Aorta (tissue), 5 donors: ENCODE measurements at places on chromosomes 7 and 10. TPM values are rescaled to one million over a fixed set of nuclear protein-coding genes. Genes with fewer than 3 reads are reported as not detected.
A peak's percentile ranks its signal among the peaks of the same experiment; 100 is the strongest.

LRRTM3 gene
- 0.93 TPM for total RNA-seq

HMX2 gene
- total RNA-seq = not detected

MDH2 gene
- total RNA-seq = 87.9 TPM

DNA sequence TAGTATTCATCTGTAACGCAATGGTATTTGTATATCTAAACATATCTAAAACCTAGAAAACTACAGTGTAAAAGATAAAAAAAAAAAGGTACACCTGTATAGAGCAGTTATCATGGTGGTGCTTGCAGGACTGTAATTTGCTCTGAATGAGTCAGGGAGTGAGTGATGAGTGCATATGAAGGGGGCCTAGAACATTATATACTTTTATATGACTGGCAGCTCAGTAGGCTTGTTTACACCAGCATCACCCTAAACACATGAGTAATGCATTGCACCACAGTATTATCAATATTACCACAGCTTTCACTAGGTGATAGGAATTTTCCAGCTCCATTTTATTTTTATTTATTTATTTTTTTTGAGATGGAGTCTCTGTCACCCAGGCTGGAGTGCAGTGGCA lies 40.8 kb downstream of the TRIM24 start:
- no peak overlapping the region for H3K4me3 ChIP-seq
- H3K4me1 ChIP-seq = no peaks in the 10 kb centered on the region
- H3K27me3 ChIP-seq = no peaks in the 10 kb centered on the region

DNA sequence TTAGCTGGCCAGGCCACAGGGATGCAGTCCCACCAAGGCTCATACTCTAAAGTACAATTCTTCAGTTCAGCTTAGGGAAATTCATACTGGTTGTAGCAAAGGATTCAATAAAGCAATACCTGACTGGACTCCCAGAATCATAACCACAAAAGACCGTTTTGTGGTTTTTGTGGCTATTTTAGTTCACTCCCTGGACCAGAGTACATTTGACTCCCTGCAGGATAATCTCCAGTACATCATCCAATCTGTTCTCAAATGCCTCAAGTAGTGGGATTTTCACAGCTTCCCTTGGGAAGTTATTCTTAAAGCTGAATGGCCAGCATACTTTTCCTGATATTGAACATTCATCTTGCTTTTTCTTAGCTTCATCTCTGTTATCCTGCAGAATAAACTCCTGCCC lies 29.3 kb upstream of the YAE1 start:
- no peak overlapping the region for H3K27ac ChIP-seq
- H3K4me3 ChIP-seq = no peak overlapping the region
- no peaks in the 10 kb centered on the region for H3K4me1 ChIP-seq
- H3K27me3 ChIP-seq = no peaks in the 10 kb centered on the region
- H3K36me3 ChIP-seq = no peaks in the 10 kb centered on the region
- DNase-seq = no peak

DNA sequence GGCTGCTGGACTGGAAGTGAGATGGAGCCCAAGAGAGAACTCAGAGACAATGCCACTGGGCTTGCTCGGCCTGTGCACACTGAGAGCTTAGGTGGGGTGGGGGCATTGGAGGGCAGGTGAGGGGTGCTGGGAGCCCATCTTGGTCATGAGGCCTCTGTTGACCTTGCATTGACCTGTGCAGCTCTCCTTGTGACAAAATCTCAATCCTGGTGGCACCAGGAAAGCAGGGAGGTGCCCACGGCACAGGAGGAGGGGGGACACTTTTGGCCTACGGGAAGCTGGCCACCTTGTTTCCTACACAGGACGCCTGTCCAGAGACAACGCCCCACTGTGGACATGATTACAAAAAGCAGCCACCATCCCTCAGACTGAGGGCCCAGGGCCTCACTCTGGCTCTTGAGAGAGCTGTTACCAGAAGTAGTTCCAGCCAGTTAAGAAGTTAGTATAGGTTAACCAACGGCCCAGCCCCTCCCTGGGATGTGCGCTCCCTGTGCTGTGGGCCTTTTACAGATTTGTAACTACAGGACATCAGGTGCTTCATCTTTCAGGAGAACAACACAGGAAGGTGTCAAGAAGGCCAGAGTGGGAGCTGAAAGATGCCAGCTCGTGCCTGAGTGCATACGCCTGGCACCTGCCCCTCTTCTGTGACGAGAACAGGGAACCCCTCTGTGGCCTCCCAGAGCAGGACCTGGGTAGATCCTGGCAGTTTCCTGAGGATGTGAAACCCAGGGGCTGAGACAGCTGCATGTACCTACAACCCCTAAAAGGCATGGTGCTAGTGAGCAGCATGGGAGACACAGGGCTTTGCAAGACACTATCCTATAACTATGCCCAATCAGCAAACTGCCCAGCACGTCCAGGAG lies 10.3 kb downstream of the PKD1L1 start:
- no peaks in the 10 kb centered on the region for H3K4me1 ChIP-seq
- H3K36me3 ChIP-seq = no peaks in the 10 kb centered on the region
- no peak for DNase-seq
- H3K27me3 ChIP-seq = no peaks in the 10 kb centered on the region
- H3K27ac ChIP-seq = no peak overlapping the region
- H3K4me3 ChIP-seq = no peak overlapping the region

GRCh38 chr10:5534051-5534821 lies 9.5 kb downstream of the CALML3 start:
- no peaks in the 10 kb centered on the region for H3K36me3 ChIP-seq
- H3K4me1 ChIP-seq = no peaks in the 10 kb centered on the region
- peak overlapping the region; percentile 66 for H3K27ac ChIP-seq
- no peak overlapping the region for H3K4me3 ChIP-seq
- peak; percentile 52 for DNase-seq

DNA sequence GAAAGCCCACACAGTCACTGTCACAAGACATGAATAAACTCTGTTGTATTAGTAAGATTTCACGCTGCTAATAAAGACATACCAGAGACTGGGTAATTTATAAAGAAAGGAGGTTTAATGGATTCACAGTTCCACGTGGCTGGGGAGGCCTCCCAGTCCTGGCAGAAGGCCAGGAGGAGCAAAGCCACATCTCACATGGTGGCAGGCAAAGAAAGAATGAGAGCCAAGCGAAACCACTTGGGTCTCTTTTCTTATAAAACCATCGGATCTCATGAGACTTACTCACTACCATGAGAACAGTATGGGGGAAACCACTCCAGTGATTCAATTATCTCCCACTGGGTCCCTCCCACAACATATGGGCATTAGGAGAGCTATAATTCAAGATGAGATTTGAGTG lies 110.2 kb downstream of the ST8SIA6 start:
- no peaks in the 10 kb centered on the region for H3K36me3 ChIP-seq
- peaks cover 3% of the 10 kb centered on the region for H3K4me1 ChIP-seq
- H3K27ac ChIP-seq = no peak overlapping the region
- no peaks in the 10 kb centered on the region for H3K27me3 ChIP-seq
- no peak for DNase-seq

- no peaks in the 10 kb centered on the region for H3K27me3 ChIP-seq
- no peak for DNase-seq
- peaks cover 2% of the 10 kb centered on the region for H3K4me1 ChIP-seq
- no peak overlapping the region for H3K4me3 ChIP-seq
These were observed 61.7 kb upstream of the CSTF2T start for GRCh38 chr10:51760864-51761640.

DNA sequence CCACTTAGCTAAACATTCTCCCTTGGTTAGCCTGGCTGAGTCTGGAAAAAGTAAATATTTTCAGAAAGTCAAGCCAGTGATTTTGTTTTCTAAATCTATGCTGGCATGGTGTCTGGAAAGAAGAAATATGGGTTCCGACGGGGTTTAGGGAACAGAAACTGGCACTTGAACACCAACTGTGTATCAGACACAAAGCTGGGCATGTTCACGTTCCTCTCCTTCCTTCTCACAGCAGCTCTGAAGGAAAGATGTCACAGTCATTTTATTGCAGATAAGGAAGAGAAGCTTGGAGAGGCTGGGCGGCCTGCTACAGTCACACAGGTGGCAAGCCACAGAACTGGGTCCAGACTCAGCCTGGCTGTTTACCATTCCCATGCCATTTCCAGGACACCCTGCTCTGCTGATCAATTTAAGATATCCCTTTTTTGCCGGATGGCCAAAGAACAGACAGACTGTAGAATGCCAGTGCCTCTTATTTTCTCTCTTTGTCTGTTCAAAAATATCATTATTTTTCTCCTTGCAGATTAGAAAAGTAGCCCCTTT lies 118.8 kb downstream of the HERPUD2 start:
- no peak overlapping the region for H3K4me3 ChIP-seq
- no peaks in the 10 kb centered on the region for H3K4me1 ChIP-seq
- no peak overlapping the region for H3K27ac ChIP-seq
- no peaks in the 10 kb centered on the region for H3K36me3 ChIP-seq
- no peak for DNase-seq
- H3K27me3 ChIP-seq = no peaks in the 10 kb centered on the region

DNA sequence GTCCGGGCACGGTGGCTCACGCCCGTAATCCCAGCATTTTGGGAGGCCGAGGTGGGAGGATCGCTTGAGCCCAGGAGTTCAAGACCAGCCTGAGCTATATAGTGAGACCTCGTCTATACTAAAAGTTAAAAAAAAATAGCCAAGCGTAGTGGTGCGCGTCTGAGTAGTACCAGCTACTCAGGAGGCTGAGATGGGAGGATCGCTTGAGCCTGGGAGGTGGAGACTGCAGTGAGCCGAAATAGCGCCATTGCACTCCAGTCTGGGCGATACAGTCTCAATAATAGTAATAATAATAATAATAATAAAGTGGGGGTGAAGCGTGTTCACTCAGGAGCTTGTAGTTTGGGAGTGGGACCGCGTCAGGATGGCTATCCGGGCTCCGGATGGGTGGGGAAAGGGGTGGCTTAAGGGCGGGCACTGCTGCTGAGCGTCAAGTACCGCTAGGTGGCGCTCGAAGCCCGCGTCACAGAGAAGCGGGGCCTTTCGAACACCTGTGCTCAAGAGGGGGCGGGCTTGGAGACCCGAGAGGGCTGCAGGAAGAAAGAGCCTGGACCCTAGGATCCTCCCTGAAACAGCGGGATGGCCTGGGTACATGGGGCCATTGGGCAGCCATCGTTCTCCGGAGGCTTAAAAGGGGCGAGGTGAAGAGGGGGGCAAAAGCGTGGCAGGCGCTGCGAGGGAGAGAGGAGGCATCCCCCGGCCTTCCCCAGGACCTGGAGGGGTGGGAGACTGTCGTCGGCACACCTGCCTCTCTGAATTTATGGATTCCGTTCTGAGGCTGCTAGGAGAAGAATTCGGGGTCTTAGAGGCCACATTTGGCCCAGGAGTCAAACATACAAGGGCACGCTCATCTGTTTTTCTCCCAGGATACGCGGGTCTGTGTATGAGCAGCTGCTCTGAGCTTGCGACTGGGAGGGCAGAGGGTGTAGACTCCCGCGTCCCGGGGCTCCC lies 14.5 kb downstream of the LBX1 start:
- no peaks in the 10 kb centered on the region for H3K27me3 ChIP-seq
- H3K4me1 ChIP-seq = no peaks in the 10 kb centered on the region
- H3K27ac ChIP-seq = no peak overlapping the region
